Choroid plexus epithelial cell (primary cell): ENCODE measurements at places on chromosomes 13 and 19.
A peak's percentile ranks its signal among the peaks of the same experiment; 100 is the strongest.

GRCh38 chr13:66994097-66994496 lies 236.0 kb downstream of the PCDH9 start:
- peak; percentile 76 for DNase-seq

DNA sequence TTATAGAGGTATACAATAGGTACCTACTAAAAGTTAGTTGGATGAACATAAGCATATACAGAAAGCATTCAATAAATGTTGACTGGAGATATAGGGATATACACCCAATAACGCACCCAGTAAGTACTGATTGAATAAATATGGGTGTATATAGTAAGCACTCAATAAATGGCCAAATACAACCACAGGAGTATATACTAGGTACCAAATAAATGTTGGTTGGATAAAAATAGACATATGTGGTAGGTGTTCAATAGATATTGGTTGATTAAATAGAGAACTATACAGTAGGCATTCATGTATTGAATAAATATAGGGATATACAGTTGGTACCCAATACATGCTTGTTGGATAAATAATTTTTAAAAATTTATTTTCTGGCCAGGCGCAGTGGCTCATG lies 9.4 kb downstream of the ANGPTL8 start:
- no peak for DNase-seq

GRCh38 chr13:28618230-28618994 lies 40.5 kb upstream of the POMP start:
- DNase-seq, result peak; percentile 42

- peak; percentile 96 for DNase-seq
Observed at GRCh38 chr13:109274188-109274821, 512.1 kb downstream of the IRS2 start.

DNA sequence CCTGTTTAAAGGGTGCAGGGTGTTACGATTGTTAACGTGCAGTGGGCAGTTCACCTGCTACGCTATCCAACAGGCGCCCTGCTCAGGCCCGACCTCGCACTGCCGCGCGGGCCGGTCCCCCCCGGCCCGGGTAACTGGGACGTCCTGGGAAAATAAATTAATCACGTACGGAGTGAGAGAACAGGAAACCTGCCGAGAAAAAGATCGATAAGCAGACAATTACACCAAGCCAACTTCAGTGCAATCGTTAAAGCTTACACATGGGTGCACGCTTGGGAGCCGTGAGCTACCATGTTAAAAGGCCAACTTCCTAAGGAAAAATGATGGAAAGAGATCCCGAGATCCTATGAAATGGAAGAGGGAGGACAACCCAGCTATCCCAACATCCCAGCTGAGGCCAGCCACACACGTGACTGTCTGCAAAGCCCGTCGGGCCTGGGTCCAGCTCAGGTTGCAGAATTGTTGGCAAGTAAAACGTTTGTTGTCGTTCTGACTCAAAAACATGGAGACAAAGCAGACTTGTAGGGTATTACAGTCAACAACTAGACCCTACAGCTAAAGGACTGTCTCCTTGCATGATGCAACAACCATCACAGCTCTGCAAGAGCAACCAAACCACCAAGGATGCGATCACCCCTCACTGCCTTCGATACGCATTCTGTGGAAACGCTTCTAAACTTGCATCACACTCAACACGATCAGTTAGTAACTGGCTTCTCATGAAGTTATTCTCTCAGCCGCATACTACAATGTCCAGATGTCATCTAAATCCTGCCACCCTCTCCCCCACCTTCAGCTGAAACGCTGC lies 741 bp upstream of the TUBGCP3 start:
- DNase-seq, result no peak

- peak; percentile 92 for DNase-seq
Observed at GRCh38 chr13:32019612-32020233, 11.9 kb upstream of the FRY start.

- no peak for DNase-seq
Observed at GRCh38 chr13:100506600-100507422, 81.8 kb downstream of the GGACT start.

DNA sequence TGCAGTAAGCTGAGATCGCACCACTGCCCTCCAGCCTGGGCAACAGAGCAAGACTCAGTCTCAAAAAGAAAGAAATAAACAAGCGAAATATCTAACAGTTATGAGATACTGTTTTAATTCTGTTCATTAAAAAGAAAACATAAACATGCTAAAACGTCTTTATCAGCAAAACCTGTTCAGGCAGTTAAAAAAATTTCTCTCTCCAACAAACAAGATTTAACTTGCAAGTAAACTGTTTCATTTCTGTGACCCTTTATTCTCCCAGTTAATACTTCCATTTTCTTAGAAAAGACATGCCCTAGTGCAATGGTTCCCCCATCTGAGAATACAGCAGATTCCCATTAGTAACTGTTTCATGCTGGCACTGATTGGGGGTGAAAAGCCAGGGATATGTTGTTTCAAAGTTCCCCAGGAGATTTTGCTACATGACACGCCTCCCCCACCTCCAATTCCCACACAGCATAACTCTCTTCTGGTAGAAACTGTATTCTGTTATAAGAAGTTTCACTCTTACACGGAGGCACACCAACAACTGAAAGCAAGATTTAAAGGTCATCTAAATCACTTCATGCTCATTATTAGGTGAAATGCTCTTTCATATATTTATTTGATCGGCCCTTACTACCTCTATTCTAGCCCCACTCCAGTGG lies 24.4 kb downstream of the ELF1 start:
- no peak for DNase-seq

- no peak for DNase-seq
Observed at GRCh38 chr19:8108560-8109445, 40.6 kb downstream of the FBN3 start.

DNA sequence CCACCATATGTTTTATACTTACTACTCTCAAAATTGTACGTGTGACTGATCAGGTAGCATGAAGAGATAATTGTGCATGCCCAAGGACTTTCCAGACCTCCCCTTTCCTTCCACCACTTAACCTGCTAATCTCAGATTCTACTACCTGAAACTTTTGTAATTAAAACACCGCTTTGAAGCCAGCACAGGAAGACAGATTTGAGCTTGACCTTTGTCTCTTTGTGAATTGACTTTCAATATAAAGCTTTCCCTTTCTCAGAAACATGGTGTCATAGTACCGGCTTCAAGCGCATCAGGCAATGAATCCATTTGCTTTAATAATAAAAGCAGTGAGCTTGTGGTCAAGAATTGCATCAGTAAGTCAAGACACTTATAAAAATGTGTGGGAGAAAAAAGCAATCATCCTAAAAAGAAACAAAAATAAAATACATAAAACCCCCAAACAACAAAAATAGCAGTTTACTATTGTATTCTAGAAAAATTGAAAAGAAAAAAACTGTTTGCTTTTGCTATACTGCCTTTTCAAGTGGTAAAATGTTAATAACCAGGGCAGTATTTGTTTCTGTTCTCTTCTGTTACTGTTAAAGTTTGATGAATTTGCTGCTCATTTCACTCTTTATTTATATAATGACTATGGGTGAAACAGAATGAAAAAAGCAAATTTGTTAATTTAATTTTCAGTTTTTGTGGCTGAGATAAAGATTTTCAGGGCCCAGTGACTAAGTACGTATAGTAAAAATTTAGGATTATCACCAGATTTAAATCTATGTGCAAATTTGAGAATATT lies 2075.3 kb downstream of the PCDH9 start:
- DNase-seq, result no peak

- DNase-seq, result peak; percentile 83
Observed at GRCh38 chr13:97757807-97758206, 195.7 kb upstream of the IPO5 start.

DNA sequence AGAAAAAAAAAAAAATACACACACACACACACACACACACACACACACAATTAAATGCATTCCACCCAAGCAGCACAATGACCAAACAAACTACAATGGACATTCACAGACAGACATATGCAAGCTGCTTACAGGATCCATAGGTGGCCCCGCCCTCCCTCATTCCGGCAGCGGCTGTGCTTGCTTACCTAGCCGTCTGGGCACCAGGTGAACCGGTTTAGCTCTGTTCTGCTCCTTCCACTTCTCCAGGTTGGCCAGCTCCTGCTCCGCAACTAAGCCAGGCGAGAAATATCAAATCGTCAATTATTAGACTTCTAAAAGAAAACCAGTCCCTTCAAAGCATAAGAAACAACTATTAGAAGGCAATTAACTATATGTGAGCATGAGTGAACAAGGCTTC lies 23.1 kb downstream of the EPSTI1 start:
- no peak for DNase-seq

GRCh38 chr13:113216254-113217048 lies 7.0 kb downstream of the CUL4A start:
- peak; percentile 63 for DNase-seq

DNA sequence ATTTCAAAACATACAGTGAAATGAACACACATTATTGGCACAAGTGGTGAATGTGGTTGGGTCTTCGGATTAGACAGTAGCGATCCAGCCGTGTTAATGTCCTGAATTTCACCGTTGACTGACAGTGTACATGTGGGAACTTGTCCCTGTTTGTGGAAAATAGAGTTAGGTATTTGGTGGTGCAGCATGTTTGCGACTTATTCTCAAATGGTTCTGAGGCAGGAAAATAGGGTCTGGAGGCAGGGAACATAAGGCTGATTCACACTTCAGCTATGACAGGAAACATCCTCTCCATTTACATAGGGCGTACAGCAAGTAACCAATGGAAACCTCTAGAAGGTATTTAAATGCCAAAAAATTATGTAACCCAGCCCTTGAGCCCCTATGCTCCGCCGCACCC lies 4.2 kb downstream of the LGALS7B start:
- DNase-seq, result peak; percentile 64

- no peak for DNase-seq
Observed at GRCh38 chr19:48443731-48444128, 2.1 kb upstream of the GRWD1 start.

GRCh38 chr13:91632086-91632485 lies 233.7 kb downstream of the GPC5 start:
- DNase-seq, result no peak

DNA sequence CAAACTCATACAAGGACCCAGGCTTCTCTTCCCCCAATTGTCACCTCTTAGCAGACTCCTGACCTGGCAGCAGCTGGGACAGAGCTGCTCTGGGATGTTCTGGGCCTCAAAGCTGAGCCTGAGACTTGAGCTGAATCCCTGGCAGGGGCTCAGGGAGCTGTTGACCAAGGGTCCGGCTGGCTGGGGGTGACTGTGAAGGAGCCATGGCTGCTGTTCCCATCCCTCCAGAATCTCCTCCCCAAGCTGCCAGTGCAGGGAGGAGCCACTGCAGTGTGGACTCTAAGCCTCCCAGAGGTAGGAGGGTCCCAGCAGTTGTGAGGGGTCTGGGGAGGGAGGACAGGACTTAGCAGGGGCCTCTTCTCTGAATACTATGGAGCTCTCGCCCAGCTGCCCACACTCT lies 2.2 kb downstream of the SIGLEC6 start:
- no peak for DNase-seq

DNA sequence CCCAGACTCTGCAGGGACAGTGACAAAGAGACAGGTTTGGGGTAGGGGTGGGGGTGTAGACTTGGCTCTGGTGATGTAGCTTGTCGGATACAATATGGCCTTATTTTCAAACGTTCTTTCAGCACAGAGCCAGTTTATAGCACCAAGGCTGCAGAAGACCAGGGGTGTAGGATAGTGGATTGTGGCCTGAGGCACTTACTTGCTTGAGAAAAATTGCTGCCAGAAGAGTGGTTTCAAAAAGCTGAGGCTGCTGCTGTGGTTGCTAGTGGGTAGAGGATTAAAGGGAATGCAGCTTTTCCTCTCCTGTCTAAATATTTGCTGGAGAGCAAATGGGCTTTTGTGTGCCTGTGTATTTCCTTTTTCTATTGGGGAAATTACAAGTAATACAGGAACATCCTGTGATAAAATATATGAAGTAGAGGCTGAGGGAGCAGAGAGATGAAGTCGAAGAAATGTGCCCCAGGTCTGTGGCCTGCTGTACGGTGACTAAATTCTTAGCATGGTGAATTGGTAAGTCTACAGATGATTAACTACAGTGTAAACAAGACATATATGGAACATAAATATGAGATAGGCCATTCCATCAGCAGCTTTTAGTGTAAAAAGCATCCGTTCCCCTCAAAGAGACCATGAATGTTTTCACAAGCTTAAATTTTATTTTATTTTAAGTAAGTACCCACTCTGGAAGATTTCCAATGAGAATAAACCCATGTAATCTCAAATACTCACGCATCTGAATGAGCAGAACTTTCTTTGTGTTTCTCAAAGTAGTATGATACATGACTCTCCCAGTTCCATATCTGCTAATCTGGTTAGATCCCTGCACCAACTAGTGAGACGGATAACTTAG lies 112.9 kb downstream of the LRCH1 start:
- no peak for DNase-seq

DNA sequence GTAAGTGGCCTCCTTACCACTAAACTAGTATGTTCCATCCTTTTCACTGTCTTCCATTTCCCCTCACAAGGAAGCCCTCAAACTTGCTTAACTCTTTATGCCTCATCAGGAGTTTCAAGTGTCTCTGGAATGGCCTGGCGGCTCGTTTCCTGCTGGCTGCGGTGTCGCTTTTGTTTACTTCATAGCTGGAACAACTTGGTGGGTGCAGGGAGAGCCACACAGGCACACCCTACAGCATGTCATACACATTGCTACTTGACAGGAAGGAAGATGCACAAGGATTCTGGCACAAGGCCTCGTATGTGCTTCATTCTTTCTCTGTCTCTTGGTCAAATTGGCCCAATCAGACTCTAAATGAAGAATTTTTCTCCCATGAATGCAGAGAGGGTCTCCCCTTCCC lies 488.3 kb downstream of the FOXO1 start:
- DNase-seq, result no peak

- no peak for DNase-seq
Observed at GRCh38 chr13:98962901-98963590, 14.8 kb downstream of the DOCK9 start.

GRCh38 chr13:39073983-39074382 lies 35.7 kb downstream of the NHLRC3 start:
- DNase-seq, result no peak

DNA sequence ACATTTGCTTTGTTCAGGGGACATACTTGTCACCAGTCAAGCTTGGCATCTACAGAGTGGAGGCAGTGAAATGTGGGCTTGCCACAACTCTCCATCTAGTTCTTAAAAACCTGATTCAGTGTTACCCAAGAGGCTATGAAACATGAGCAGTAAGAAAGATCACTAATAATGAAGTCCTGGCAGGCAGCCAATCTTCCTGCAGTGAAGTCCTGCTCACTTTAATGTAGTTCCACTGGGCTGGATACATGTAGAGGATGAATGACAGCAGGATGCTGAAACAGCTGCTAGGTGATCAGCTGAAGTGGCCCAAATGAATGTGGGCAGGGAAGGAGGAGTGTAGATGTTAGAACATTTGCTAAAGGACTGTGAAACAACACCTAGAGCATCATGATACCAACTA lies 1213.1 kb downstream of the OLFM4 start:
- no peak for DNase-seq

GRCh38 chr19:35689836-35690235 lies 14.5 kb upstream of the ZBTB32 start:
- DNase-seq, result no peak

- peak; percentile 37 for DNase-seq
Observed at GRCh38 chr19:39199025-39199424, 2.3 kb downstream of the NCCRP1 start.
